ENCODE measurements at places on chromosomes 2 and 18. TPM values are rescaled to one million over a fixed set of nuclear protein-coding genes. Genes with fewer than 3 reads are reported as not detected.

DNA sequence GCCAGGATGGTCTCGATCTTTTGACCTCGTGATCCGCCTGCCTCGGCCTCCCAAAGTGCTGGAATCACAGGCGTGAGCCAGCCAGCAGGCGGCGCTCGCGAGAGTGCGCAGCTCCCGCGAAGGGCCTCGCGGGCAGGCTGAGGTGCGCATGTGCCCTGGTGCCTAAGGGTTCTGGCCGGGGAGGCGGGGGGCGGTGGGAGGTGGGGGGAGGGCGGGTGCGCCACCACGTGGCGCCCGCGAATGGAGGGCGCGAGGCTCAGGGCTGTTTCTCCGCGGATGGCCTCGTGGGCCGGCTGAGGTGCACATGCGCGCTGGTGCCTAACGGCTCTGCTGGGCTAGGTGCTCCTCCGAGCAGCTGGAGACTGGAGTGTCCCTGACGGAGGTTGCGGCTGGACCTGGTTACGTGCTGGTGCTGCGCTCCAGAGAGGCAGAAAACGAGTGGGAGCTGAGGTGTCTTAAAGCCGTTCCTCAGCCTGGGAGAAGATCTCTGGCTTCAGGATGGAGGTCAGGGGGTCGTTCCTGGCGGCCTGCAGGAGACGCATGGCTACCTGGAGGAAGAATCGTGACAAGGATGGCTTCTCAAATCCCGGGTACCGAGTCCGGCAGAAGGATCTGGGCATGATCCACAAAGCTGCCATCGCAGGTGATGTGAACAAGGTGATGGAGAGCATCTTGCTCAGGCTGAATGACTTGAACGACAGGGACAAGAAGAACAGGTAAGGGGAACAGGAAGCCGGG is at the start of gene ANKRD62:
ANKRD62 (plus strand) TSS at position 324 of the 738 bp plus-strand sequence; CDS start at position 499, 175 bp downstream.
- H3K4me3 ChIP-seq, result no peak within 1 kb of the TSS
- no peaks in the 10 kb centered on the region for H3K36me3 ChIP-seq
- no peak for DNase-seq
- H3K27me3 ChIP-seq, result peaks cover 30% of the 10 kb centered on the region
- no peak within 1 kb of the TSS for H3K27ac ChIP-seq

DNA sequence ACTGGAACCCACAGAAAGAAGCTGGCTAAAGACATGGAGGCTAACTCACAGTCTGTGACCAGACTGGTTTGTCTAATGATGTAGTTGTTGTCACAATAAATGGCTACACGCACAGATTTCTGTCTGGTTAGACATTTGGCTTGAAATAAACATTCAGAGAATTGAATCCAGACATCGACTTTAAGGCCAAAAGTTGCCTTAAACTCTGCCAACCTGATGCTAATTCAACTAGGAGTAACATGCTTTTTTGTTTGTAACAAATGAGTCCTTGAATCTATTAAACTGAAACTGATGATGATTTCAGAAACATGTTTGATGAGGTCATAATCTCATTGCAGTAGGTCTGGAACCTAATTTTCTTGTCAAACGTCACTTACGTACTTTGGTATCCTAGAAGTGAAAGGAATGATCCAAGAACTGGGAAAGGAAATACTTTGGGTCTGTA is 123.8 kb downstream of the ERBB4 start:
- no peaks in the 10 kb centered on the region for H3K36me3 ChIP-seq
- no peaks in the 10 kb centered on the region for H3K27me3 ChIP-seq
- DNase-seq, result no peak

DNA sequence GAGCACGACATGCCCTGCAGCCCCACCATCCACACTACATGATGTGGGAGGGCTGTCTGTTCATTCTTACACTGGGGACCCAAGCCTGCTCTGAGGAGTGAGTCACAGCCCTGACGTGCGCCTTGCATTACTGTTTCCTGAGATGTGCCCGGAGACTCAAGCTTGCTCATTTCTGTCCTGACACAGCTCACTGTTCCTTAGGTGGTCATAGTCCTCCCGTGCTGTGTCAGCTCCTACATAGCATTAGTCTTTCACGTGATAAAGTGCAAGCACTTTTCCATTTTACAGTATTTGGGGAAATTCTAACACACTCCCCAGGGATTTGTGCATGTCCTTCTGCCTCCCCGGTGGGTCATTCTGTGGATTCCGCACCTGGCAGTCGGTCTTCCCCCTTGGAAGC is 46.2 kb upstream of the TRIM43B start:
- no peaks in the 10 kb centered on the region for H3K36me3 ChIP-seq
- no peak overlapping the region for H3K27ac ChIP-seq
- H3K4me3 ChIP-seq, result no peak overlapping the region
- DNase-seq, result no peak

GRCh38 chr2:221504905-221505304 is 67.2 kb downstream of the EPHA4 start:
- no peak overlapping the region for H3K4me3 ChIP-seq
- H3K27ac ChIP-seq, result no peak overlapping the region
- H3K36me3 ChIP-seq, result peaks cover 10% of the 10 kb centered on the region
- H3K4me1 ChIP-seq, result peaks cover 10% of the 10 kb centered on the region
- DNase-seq, result no peak

- H3K27ac ChIP-seq, result peak overlapping the region; percentile 83
- H3K27me3 ChIP-seq, result no peaks in the 10 kb centered on the region
- H3K36me3 ChIP-seq, result no peaks in the 10 kb centered on the region
- peaks cover 45% of the 10 kb centered on the region for H3K4me1 ChIP-seq
Observed at GRCh38 chr18:46917803-46918600, 600 bp downstream of the KATNAL2 start.

DNA sequence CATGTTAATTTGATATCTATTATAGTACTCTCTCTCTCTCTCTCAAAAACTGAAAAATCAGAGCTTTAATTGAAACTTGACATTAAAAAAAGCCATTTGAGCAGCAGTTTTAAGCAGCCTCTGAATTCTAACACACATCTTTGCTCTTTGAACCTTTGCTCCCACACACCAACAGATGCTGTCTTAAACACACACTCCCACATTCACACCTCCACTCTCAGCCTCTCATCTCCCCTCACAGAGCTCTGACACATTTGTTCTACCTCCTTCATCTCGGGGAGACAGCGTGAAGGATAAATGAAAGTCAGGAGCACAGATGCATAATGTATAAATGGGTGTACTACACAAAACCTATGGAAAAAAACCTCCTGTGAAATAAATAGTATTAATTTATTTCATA is 95.2 kb downstream of the NAB1 start:
- DNase-seq, result no peak
- H3K36me3 ChIP-seq, result no peaks in the 10 kb centered on the region
- no peak overlapping the region for H3K4me3 ChIP-seq
- H3K27ac ChIP-seq, result no peak overlapping the region

Gene OSBPL6
- polyA plus RNA-seq, result not detected

Gene SCG2
- 0.39 TPM for polyA plus RNA-seq

Gene RSAD2
- 2.3 TPM for polyA plus RNA-seq
